Hematopoietic multipotent progenitor cell treated with erythropoietin and hydrocortisone succinate and interleukin-3 and kit ligand, for 15 days (in vitro differentiated cells): ENCODE measurements at places on chromosomes 2 and 18.

- DNase-seq, result no peak
These were observed 46.8 kb downstream of the ANTXR1 start for GRCh38 chr2:69059731-69060290.

DNA sequence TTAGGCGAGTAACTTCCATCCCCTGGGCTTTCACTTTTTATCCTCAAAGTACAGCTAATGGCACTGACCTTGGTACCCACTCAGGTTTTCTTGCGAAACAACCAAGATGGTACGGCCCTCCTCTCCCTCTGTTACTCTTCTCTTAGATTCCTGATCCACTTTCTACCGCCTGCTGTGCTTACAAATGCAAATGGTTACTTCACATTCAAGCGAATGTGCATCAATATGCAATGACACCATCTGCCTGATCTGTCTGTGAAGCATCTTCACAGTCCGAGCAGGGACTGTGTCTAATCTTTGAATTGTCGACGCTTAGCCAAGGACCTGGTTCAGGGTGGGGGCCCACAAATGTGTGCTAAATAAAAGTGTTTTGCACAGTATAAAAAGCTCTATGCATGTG, 112.2 kb downstream of the TRIB2 start:
- no peak for DNase-seq

DNA sequence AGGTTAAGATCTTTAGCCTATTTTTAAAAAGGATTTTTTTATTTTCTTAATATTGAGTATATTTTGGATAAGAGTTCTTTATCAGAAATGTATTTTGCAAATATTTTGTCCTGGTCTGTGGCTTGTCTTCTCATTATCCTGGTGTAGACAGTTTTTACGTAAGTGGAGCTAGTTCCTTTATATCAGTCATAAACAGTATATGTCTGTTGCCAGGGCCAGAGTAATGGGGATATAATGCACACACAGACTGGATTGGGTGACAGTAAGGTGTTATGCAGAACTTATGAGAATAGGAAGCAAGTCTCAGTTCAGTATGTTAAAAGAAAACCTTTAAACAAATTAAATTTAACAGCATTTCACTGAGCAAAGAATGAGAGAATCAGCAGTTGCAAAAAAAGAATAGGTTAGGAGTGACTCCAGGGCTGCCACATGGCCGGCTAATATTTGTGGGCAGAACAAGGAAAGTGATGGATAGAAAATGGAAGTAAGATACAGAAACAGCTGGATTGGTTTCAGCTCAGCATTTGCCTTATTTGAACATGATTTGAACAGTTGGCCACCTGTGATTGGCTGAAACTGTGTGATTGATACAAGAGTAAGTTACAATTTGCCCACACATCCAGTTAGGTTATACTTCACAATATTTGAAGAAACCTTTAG, 61.1 kb upstream of the ZNG1B start:
- no peak for DNase-seq

DNA sequence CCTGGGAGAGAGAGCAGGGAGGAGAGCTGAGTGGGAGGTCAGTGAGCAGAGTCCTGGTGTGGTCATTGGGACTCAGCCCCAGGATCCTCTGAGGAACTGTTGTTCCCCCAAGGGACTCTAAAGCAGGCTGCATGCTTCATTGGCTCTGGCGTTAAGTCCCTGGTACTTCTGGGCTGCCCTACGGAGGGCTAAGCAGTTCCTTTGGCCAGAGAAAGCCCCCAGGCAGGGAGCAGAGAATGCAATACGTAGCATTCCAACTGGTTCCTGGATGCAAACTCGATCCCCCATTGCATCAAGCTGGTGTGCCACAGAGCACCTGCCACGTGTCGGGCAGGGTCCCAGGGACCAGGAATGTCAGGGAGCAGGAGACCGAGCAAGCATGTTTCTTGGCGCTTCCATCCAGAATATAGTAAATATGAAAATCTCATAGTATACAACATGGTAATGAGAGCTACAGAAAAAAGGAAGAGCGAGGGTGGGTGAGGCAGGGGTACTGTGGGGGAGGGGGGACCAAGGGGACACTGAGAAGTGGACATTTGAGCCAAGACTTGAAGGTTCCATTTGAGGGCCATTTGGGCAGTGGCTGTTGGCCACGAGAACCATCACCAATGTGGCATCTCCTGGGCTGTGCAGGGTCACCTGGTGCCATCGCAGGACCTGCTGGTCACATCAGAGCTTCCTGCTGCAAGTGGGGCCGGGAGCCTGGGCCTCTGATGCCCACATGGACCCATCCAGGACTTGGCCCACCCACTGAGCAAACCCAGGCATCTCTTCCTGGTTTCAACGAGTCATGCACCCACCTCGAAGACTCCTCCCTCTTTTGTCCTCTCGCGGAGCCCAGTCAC, 160.4 kb downstream of the ASB1 start:
- DNase-seq, result no peak
